Activated CD8-positive, alpha-beta T cell treated with anti-CD3 and anti-CD28 coated beads, Interleukin-2, amount 10 ng/mL, durations not matched to agents 7 days and 5 days (primary cell): ENCODE measurements at places on chromosomes 7 and 10.

GRCh38 chr10:127736915-127737562 lies at the start of gene FOXI2:
Gene FOXI2, plus strand, starts transcription at chr10:127737185. Its CDS starts 89 bp downstream, at chr10:127737274.
- no peak for DNase-seq

DNA sequence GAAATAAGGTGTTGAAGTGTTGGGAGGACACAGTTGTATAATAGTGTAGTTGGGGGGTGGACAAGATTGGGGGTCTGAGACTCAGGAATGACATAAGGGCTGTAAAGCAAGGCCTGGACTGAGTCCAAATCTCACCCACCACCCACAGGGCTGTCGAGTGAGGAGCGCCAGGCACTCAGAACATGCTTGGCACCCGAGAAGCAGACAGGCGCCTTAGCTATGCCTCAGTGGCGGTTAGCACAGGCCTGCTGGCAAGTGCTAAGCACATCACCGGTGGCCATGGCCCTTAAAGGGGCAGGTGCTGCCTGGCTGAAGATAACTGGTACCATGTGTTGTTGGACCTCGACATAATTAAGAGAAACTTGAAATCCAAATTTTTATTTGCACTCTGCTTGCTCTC lies 90.7 kb downstream of the COL13A1 start:
- no peak for DNase-seq

GRCh38 chr10:65394502-65395297 lies 1531.1 kb upstream of the LRRTM3 start:
- no peak for DNase-seq

- DNase-seq, result no peak
Observed at GRCh38 chr10:127899766-127900387, 7.0 kb upstream of the PTPRE start.

GRCh38 chr7:139830292-139830691 lies 1.2 kb downstream of the TBXAS1 start:
- no peak for DNase-seq

DNA sequence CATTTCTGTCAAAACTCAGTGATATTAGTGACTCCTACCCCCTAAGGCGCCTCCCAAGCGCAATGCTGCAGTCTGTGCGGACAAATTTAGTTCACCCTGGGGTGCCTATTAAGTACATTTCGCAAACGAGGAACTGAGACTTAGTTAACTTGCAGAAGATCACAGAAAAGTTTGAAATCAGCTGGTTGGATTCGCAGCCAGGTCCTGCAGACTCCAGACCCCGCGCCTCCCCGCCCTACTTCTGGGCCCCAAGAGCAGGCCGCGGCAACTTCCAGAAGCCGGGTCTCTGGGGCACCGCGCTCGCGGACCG lies 588 bp downstream of the CYREN start:
- no peak for DNase-seq
